ENCODE measurements at places on chromosomes 2 and 18. TPM values are rescaled to one million over a fixed set of nuclear protein-coding genes. Genes with fewer than 3 reads are reported as not detected.

The ONECUT2 gene
- total RNA-seq = 9.7 TPM

The ALPP gene
- not detected for total RNA-seq

The RNF125 gene
- 2.0 TPM for total RNA-seq

The CHAC2 gene
- total RNA-seq = 1.3 TPM

The KLF7 gene
- total RNA-seq = 2.4 TPM

The ADRA2B gene
- total RNA-seq = 0.50 TPM

The CAPN14 gene
- total RNA-seq = not detected

The SCYGR4 gene
- not detected for total RNA-seq

The NCKAP5 gene
- 0.35 TPM for total RNA-seq

The SERPINB7 gene
- total RNA-seq = not detected

The ANKRD30BL gene
- not detected for total RNA-seq

The UGT1A4 gene
- total RNA-seq = not detected

The RPS27A gene
- 593 TPM for total RNA-seq

The TSPYL6 gene
- not detected for total RNA-seq

The FHOD3 gene
- total RNA-seq = 1.6 TPM

The KLHL30 gene
- 0.03 TPM for total RNA-seq

The MARCHF4 gene
- total RNA-seq = 0.67 TPM

The REG1B gene
- 30,154 TPM for total RNA-seq

The CFAP65 gene
- total RNA-seq = 0.06 TPM

The PXDN gene
- total RNA-seq = 3.6 TPM
